T-helper 22 cell (primary cell): ENCODE measurements at places on chromosomes 1 and 21.

DNA sequence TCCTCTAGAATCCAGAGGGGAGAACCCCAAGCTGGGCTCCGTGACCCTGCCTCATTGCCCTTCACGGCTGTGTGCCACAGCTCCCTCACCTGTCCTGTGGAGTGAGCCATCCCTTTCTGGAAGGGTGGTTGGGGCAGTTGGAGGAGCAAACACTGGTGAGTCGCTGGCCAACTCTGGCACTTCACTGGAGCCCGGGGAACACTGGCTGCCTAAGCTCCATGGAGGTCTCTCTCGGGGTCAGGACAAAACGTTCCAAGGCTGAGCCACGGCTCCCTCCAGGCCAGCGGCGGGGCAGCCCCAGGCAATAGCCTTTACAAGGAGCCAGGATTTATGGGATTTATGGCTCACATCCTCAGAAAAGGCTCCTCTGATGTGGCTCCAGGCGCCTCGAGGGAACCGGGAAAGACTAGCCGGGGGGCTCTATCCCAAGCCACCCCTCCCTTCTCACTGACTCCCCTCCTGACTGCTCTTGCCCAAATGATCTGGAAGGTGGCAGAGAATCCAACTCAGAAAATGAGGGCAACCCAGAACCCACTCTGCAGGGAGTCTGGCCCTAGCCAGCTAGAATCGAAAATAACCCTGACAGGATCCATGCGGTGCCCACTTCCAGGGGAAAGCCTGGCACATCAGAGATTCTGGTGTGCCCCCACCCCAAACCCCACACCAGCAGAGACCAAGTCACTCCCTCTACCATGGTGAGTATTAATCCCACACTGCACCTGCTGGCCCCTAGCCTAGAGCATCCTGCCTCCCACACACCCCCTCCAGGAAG, 75.2 kb downstream of the GLIS1 start:
- DNase-seq, result no peak

DNA sequence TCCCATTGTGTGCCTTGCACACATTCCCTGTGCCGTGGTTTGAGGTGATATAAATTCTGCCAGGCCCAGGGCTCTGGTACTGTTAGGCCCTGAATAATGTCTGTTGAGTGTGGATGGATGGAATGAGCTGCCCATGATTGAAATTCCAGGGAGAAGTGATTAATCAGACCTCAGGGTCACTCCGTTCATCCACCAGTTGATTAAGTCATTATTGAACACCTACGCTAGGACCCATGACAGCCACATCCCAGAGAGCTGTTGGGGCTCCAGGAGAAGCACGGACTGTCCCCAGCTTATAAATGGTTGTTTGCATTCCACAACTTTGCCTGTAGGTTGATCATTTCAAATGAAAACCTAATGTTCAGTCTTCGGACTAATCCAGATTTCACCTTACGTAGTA, 98.4 kb downstream of the CNIH3 start:
- no peak for DNase-seq

DNA sequence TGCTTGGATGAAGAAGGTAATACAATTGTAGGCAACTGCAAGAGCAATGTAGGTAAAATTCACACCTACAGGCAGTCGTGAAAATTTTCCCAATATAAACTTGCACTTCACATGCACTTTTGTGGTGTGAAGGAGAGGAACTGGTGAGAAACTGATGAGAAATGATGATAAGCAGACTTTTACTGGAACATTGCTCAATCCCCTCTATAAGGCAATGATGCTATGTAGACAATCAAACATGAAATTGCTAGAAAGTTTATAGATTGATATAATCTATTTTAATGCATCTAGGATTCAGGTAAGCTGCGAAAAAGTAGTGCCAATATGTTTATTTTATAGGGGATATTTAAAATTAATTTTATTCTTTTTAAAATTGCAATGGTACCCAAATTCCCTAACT, 802.2 kb downstream of the KCNT2 start:
- DNase-seq, result no peak

DNA sequence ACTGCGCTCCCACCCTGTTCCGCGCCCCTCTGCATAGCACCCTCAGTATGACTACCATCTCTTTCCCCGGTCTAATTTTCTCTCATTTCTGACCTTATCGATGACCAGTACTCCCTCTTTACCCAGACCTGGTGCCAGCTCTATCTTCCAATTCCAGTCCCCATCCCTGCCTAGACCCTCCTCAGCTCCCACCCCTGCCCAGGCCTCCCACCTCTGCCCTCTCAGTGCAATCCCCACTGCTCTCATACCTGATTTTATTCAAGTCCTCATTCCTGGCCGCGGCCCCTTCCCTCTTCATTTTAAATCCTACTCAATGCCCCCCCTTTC, 1.3 kb downstream of the USP24 start:
- no peak for DNase-seq

DNA sequence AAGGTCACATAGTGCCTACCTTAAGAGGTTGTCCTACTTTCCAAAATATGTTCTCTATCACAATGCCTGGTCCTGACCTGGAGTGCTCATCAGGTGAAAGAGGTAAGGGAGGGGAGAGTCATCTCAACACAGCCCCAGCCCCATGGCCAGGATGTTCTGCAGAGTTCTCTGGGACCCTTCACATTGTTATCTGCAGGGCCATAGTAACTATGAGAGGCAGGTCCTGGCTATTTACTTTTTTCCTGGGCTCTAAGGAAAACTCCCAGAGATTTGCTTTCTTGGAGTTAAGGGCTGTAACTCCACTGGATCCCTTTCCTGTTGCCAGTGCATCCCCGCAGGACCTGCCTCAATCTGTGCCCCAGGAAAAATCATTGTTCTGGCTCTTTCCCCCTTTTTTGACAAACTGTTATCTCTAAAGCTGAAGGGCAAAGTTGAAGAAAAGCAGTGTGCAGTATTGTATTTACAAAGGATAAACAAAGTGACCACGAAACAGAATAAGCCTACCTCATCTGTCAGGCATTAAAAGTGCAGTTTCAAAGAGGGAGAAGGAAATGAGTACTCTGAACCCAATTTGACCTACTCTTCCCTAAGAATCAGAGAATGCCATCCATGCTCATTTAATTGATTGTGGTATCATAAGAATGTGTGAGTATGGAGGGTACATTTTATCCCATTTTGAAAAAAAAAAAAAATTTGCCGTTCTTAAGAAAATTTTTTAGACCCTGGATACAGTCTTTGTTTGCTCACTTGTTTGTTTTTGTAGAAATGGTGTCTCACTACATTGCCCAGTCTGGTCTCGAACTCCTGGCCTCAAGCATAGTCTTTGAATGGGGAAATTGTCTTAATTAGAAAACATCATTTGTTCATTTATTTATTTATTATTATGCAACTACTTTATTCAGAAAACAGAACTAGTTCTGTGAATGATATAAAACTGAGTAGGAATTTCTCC, 149.6 kb downstream of the RHOU start:
- DNase-seq, result no peak

DNA sequence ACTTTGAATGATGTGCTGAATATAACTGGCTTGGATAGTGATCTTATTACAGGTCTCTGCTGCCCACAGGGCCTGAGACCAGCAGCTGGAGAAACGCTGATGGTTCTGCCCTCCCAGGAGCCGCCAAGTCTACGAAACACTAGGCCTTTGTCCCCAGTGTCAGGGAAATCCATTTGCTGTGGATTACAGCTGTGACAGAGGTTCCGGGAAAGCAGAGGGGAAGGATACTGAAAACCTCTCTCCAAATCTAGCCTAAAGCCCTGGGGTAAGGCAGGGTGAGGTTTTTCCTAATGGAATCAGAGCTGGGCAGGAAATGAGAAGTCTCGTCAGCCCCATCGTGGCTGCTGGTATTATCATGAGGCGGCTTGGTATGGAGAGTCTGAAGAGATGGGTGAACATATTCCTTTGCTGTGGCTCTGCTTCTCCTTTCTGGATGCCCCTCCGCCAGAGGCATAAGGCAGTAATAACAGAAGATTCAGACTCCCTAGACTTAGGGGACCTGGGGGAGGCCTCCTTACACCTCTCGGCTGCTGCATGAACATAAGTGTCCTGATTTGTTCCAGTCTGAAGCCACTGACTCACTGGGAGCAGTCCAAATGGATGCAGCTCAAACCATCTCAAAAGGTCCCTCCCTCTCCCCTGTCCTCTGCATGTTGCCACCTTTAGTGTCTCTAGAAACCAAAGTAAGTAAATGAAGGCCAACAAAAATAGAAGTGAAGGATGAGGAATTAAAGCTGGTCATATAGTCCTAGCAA, 48.1 kb downstream of the PHC2 start:
- no peak for DNase-seq

DNA sequence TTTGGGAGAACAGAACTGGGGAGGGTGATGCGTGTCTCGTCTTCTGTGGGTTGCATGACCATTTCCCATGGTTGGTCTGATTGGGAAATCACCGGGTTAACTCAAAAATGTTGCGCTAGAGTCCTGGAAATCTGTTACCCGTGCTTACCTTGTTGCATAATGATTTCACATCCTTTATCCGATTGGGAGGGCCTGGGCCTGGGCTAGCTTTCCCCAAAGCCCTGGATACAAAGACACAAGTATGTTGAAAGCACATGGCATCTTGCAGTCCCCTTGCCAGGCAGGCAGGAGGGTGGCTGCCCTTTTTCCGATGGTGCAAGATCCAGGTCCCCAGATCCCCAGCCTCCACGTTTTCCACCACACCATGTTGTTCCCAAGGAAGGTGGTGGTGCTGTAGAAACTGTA, 582 bp downstream of the TRPM2 start:
- DNase-seq, result no peak

- DNase-seq, result no peak
Observed at GRCh38 chr1:167776151-167776550, 54.4 kb downstream of the MPZL1 start.

- no peak for DNase-seq
Observed at GRCh38 chr1:170765279-170765678, 101.3 kb downstream of the PRRX1 start.

DNA sequence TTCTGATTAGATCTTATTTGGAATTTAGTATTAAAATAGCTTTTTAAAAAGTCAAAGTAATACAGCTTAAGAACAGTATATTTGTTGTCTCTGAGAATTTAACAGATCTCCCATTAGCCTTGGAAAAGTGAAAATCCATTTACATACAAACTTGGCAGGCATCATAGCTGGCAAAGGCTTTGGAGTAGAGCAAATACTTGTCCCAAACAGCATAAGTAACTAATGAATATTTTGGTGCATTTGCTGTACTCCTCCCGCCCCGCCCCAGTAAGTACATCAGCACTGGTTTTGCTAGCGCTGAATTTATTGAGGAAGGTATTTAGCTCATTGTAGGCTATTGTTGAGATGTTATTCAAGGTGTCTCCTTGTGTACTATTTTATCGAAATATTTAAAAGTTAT, 417.7 kb upstream of the KAZN start:
- no peak for DNase-seq

DNA sequence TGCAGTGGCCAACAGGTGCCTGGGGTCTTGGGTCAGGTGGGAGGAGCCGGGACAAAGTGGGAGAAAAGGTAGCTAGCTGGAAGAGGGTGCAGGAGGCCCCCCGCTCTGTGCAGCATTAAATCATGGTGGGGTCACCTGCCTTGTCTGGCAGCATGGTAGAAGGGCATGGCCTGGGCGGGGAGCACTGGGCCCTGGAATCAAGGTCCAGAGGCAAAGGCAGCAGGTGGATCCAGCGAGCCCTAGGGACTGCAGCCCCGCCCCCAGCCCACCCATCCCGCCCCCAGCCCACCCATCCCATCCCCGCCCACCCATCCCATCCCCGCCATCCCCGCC, 16.7 kb upstream of the TTLL10 start:
- no peak for DNase-seq

GRCh38 chr1:116429821-116430374, 56.9 kb downstream of the ATP1A1 start:
- no peak for DNase-seq

DNA sequence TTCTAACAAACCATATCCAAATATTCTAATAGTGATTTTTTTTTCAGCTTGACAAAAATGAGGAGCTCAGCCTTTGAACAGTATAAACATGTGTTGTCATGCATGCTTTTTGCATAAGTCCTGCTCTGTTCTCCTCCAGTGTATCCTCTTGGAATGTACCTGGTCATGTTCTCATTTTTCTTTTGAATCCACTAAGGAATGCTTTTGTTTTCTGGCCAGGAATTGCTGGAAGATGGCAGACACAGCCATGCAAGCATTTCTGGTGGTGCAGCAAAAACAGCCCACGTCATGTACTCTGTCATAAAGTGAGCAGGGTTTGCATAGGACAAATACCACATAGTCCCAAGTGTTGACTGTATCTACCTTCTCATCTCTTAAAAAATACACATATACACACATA, 11.5 kb upstream of the PLD5 start:
- DNase-seq, result no peak

DNA sequence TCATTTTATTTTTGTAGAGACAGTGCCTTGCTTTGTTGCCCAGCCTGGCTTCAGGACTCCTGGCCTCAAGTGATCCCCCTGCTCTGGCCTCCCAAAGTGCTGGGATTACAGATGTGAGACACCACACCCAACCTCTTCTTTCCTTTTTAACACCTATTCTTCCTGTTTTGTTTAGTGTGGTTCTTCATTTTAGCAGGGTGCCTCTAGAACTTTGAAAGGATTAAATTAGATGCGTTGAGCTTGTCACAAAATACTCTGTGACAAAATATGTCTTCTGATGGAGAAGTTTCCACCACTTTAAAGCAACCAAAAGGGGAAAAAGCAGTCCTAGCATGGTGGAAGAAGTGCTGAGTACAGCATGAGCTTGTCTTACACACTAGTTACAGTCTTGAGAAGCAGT, 42.0 kb downstream of the CDC14A start:
- no peak for DNase-seq

DNA sequence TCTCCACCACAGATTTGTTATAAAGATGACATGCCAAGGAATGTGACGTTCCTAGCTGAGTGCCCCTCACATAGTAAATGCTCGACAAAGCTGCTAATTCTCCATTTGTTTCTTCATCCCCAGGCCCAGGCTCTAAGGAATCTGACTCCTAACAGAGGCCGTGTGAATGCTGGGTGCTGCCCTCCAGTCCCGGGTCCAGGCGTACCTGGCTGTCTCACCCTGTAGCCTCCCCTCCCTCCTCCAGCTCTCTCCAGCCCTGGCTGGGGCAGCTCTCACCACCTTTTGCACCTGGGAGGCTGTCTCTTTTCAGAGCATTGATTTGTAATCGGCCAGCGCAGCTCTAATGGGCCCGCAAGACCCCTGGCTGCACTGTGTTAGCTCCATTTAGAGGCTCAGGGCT, 11.2 kb upstream of the KLHDC7A start:
- DNase-seq, result no peak

GRCh38 chr1:68197891-68198290, 34.4 kb downstream of the WLS start:
- no peak for DNase-seq
